Endothelial cell of umbilical vein (primary cell): ENCODE measurements at places on chromosomes 6 and 20. TPM values are rescaled to one million over a fixed set of nuclear protein-coding genes. Genes with fewer than 3 reads are reported as not detected.

- H3K36me3 ChIP-seq, result no peaks in the 10 kb centered on the region
- peaks cover 3% of the 10 kb centered on the region for H3K27me3 ChIP-seq
- H3K4me1 ChIP-seq, result peaks cover under 1% of the 10 kb centered on the region
- H3K4me3 ChIP-seq, result no peak overlapping the region
Measured at GRCh38 chr6:112365952-112366351, 18.8 kb downstream of the RFPL4B start.

- H3K27me3 ChIP-seq, result no peaks in the 10 kb centered on the region
- no peak overlapping the region for H3K4me3 ChIP-seq
- H3K4me1 ChIP-seq, result peaks cover 9% of the 10 kb centered on the region
Measured at GRCh38 chr6:37059344-37060194, 54.1 kb downstream of the FGD2 start.

DNA sequence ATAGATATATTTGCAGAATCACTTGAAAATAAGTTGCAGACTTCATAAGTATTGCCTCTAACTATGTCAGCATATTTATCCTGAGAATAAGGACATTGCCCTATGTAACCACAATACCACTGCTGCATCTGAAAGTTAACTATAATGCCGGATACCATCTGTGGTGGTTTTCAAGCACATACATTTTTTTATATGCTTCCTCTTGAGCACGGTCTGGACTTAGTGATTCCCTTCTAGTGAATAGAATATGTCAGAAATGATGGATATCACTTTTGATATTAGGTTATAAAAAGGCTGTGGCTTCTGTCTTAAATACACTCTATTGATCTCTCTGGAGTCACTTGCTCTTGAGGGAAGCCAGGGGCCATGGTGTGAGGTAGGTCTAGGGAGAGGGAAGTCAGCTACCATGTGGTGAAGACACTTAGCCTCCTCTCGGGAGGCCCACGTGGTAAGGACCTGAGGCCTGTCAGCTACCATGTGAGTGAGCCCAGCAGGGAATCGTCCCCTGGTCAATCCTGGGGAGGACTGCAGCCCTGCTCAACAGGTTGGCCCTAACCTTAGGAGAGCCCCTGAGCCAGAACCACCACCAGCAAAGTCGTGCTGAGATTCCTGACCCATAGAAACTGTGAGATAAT, 57.5 kb downstream of the CCDC170 start:
- no peak overlapping the region for H3K27ac ChIP-seq
- H3K36me3 ChIP-seq, result no peaks in the 10 kb centered on the region
- no peaks in the 10 kb centered on the region for H3K27me3 ChIP-seq
- no peaks in the 10 kb centered on the region for H3K4me1 ChIP-seq

DNA sequence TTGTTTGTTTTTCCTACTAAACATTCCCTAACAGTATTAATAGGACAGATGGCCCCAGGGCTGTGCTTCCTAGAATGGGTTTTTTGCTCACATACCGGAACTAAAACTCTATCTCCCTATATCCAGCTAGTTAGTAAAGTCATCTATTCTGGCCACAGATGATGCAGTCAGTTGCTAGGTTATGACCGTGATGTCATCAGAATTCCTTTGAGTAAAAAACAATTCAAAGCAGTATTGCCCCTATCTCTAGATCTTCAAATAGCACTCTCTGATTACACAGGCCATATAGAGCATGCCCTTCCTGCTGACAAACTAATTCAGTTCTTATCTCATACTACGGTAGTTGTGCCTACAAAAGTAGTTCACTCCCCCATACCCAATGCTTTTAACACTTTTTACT, 17.9 kb upstream of the ZNF451 start:
- no peak for DNase-seq
- no peaks in the 10 kb centered on the region for H3K27me3 ChIP-seq
- H3K4me3 ChIP-seq, result no peak overlapping the region
- H3K4me1 ChIP-seq, result no peaks in the 10 kb centered on the region

DNA sequence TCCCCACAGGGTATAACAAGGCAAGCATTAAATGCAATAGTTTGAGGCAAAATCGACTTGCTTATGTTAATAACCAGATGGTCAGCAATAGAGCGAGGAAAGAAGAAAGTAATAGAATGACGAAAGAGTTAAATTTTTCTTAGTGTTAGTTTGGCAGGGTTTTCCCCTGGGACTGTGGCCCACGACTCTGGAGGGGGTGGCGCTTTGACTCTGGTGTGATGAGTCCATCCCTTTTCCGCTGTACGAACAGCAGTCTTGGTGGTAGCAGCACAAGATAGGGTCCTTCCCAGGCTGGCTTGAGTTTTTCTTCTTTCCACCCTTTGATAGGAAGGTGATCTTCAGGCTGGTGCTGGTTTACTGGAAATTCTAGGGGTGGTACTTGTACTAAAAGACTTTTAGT, 69.2 kb upstream of the GMDS start:
- no peaks in the 10 kb centered on the region for H3K27me3 ChIP-seq
- no peak overlapping the region for H3K27ac ChIP-seq
- no peak for DNase-seq
- no peak overlapping the region for H3K4me3 ChIP-seq
- H3K36me3 ChIP-seq, result no peaks in the 10 kb centered on the region
- H3K4me1 ChIP-seq, result no peaks in the 10 kb centered on the region

DNA sequence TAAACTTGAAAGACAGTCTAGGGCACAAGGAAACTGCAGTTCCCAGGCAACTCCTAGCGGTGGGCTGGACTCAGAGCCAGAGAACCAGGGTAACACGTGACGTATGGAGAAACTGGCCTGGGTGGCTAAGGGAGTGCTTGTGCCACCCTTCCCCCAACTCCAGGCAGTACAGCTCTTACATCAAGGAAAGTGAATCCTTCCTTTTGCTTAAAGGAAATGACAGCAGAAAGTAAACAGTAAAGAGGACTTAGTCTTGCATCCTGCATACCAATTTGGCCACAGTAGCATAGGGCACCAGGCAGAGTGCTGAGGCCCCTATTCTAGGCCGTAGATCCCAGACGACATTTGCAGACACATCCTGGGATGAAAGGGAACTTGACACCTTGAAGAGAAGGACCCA, 322.8 kb downstream of the CD109 start:
- no peak for DNase-seq
- H3K4me1 ChIP-seq, result no peaks in the 10 kb centered on the region
- H3K27me3 ChIP-seq, result no peaks in the 10 kb centered on the region
- no peaks in the 10 kb centered on the region for H3K36me3 ChIP-seq

DNA sequence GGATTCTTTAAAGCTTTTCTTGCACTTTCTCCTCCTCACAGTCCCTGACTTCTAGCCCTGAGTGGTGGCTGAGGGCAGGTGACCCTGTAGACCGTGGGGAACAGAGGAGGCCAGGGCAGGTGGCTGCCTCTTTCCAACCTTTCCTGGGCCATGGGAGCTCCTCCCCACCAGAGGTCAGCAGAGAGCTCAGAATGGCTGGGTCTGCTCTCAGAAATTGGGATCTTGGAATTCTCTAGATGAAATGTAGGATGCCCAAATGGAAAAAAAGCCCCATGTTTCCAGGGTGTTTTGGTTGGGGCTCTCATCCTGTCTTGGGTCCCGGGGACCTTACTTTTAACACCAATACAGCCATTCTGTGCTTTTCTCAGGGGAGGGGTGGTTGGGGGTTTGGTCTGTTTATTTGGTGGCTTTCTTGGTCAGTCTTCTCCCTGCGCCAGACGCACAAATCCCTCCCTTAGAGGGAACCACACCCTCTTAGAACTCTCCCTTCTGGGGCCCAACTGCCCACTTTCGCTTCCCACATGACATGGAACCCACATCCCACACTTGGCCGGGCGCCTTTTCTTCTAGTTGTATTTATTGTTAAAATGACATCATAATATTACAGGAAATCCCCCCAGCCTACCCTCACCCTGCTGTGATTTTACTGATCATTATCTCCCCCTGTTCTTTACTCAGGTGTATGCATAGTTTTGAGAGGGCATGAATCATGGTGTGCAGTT, 17.9 kb downstream of the GNAS start:
- H3K4me3 ChIP-seq, result no peak overlapping the region
- peaks cover 15% of the 10 kb centered on the region for H3K4me1 ChIP-seq
- no peak overlapping the region for H3K27ac ChIP-seq
- H3K27me3 ChIP-seq, result peaks cover 15% of the 10 kb centered on the region
- no peaks in the 10 kb centered on the region for H3K36me3 ChIP-seq

- peak; percentile 10 for DNase-seq
- H3K4me1 ChIP-seq, result no peaks in the 10 kb centered on the region
- H3K27ac ChIP-seq, result no peak overlapping the region
- no peaks in the 10 kb centered on the region for H3K36me3 ChIP-seq
- no peaks in the 10 kb centered on the region for H3K27me3 ChIP-seq
- H3K4me3 ChIP-seq, result no peak overlapping the region
Measured at GRCh38 chr20:45010399-45010828, 44.1 kb downstream of the STK4 start.

GRCh38 chr6:143074101-143074500, 13.4 kb downstream of the AIG1 start:
- no peaks in the 10 kb centered on the region for H3K36me3 ChIP-seq
- no peaks in the 10 kb centered on the region for H3K4me1 ChIP-seq
- no peak overlapping the region for H3K4me3 ChIP-seq
- no peak overlapping the region for H3K27ac ChIP-seq
- H3K27me3 ChIP-seq, result no peaks in the 10 kb centered on the region
- DNase-seq, result no peak

DNA sequence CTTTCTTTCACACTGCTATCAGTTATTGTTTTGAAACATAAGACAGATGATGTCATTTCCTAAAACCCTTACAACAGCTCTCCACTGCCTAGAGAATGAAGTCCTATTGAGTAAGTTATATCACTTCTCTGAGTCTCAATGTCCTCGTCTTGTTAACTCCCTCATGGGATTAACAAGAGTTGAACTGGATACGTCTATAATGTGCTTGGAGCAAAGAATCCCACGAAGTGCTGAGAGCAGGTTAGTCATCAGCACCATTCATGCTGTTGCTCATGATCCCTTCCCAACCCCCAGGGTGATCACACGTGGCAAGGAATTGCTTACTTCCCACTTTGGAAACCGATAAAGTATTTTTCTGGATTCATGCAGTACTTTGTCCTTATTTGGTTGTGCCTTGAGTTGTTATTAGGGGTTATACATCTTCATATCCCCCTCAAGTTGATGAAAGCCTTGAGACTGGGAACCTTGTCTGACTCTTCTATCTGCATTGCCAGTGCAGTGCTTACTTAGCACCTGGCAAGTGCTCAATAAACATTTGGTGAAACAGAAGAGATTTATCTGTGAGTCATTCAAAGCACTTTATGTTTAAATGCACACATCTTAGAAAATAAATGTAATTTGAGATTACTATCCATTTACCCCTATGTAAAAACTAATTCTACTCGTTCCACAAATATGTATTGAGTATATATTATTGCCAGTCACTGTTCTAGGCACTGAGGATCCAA, 487.5 kb downstream of the EPM2A start:
- H3K36me3 ChIP-seq, result no peaks in the 10 kb centered on the region
- H3K4me1 ChIP-seq, result no peaks in the 10 kb centered on the region
- no peaks in the 10 kb centered on the region for H3K27me3 ChIP-seq
- DNase-seq, result peak; percentile 10
- no peak overlapping the region for H3K27ac ChIP-seq

GRCh38 chr6:134176264-134176975, 124.0 kb upstream of the SLC2A12 start:
- peak overlapping the region; percentile 98 for H3K27ac ChIP-seq
- peaks cover 42% of the 10 kb centered on the region for H3K4me1 ChIP-seq
- peak; percentile 62 for DNase-seq
- peaks cover 11% of the 10 kb centered on the region for H3K36me3 ChIP-seq

DNA sequence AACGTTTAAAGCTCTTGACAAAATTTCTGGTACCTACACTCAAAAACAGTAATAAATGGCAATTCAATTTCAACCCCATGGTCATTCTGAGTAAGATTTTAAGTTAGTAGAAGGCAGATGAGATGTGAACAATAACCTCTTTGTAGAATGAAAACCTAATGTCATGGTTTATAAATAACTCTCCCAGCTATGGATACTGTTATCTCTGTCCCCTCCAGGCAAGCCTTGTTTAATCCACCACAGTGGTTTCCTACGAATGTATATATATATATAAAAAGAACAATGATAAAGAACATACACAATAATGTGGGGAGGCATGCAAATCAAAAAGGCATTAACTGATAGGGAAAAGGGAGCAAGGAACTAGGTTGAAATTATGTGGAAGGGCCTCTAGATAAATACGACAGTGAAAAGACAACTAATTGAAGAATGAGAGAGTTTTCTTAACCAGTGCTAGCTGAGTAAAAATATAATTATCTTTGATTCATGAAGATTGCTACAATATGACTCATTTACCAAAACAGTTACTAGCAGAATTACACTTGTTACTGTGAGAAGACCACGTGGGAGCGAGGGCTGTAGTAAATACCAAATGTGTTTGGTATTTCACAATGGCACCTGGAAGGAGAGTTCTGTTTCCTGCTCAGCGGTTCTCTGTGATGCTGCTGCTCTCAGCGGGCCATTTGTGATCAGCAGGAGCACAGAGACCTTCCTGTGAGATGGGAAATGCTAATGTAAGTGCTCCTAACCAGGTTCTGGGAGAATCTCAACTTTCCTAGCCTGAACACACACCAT, 173.7 kb downstream of the MBOAT1 start:
- no peak for DNase-seq
- H3K4me3 ChIP-seq, result no peak overlapping the region
- H3K27ac ChIP-seq, result no peak overlapping the region
- no peaks in the 10 kb centered on the region for H3K27me3 ChIP-seq
- H3K4me1 ChIP-seq, result no peaks in the 10 kb centered on the region

DNA sequence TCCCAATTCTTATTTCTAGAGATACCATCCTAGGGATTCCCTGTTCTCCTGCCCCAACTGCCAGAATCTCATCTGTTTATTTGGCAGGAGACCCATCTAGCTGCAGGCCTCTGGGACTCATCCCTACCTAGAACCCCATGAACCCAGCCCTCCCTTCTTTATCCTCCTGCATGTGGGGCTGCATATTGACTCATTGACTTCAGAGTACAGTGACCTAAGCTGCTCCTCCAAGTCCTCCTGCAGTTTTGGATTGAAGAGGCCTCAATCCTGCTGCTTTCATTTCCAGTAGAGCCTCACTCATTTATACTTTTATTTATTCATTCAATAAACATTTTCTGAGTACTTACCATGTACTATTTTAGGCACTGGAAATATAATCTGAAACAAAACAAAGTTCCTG, 11.6 kb downstream of the TMEM200A start:
- no peak overlapping the region for H3K27ac ChIP-seq
- no peak for DNase-seq
- H3K27me3 ChIP-seq, result no peaks in the 10 kb centered on the region
- H3K36me3 ChIP-seq, result no peaks in the 10 kb centered on the region
- no peak overlapping the region for H3K4me3 ChIP-seq

DNA sequence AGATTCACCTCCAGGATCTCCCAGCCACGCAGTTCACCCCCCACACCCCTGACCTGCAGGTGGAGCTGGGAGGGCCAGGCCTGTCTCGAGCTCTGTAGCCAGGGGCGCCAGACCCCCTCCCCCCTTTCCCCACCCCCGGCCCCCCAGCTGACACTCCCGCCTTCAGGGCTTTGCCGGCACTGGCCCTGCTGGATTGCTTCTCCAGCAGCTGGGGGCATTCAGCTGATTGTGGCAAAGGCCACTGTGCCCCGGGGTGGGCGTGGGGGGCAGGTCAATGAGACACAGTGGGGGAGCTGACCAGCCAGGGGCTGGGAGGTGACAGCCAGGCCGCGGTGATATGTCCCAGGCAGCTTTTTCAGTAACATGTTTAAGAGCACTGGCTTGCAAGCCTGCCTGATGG, 22.2 kb downstream of the ZBP1 start:
- H3K36me3 ChIP-seq, result no peaks in the 10 kb centered on the region
- peaks cover 2% of the 10 kb centered on the region for H3K27me3 ChIP-seq
- H3K4me1 ChIP-seq, result no peaks in the 10 kb centered on the region
- no peak overlapping the region for H3K27ac ChIP-seq
- DNase-seq, result no peak
- no peak overlapping the region for H3K4me3 ChIP-seq

Gene PLCB4
- 1.6 and 1.7 TPM in 2 replicates for total RNA-seq

Gene TINAG
- 0.21 TPM in 1 of 2 replicates, not detected in the other for total RNA-seq

Gene FRK
- 0.05 TPM in 1 of 2 replicates, not detected in the other for total RNA-seq

Gene PROKR2
- total RNA-seq, result not detected in 2 replicates

Gene RHAG
- total RNA-seq, result not detected in 2 replicates

Gene PCK1
- total RNA-seq, result not detected in 2 replicates

Gene CCM2L
- 12.4 and 13.4 TPM in 2 replicates for total RNA-seq

Gene OR2B6
- not detected in 2 replicates for total RNA-seq

Gene HMGCLL1
- total RNA-seq, result not detected in 2 replicates
